Non-pigmented ciliary epithelial cell (primary cell): ENCODE measurements at places on chromosomes 12 and 14.

- no peak for DNase-seq
These were observed 791.6 kb downstream of the DIO2 start for GRCh38 chr14:79419571-79420327.

- DNase-seq, result no peak
These were observed 462.9 kb upstream of the MIS18BP1 start for GRCh38 chr14:45715946-45716345.

DNA sequence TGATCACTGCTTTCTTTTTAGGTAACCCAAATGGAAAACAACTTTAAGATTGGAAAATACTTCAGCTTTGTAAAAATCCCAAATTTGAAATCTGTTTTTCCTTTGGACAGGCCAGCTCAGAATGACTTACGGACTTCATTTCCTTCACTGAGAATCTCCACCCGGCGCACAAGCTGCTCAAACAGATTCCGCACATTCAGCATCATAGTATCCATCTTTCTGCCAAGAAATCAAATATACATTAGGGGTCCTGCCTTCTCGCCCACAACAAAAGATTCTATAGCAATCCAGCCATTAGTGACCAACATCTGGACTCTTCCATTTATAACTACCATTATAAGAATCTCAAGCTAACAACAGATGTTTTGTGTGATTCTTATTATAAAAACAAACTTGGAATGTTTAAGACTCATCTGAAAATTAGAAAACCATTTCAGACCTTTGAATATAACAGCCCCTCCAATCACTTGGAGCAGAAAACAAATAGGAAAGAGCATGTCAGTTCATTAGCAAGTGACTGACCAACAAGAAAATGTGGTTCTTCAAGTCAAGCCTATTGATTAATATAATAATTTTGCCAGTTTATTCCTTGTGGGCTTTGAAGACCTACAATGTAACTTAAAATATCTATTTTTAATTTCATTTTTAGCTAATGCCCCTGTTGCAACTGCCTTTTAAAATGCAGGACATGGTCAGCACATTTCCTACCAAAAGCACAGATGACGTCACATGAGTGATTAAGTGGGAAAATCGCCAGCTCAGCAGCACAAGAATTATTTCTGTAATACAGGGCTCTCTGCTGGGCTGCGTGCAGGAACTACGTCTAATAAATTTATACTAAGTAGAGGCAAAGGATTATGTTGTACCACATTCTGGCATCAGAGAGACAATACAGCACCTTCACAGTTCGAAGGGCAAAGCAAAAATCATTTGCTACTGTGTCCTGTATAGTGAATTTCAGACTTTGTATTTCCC is 8.5 kb downstream of the RACGAP1 start:
- peak; percentile 60 for DNase-seq

GRCh38 chr12:29869946-29870345 is 86.2 kb upstream of the TMTC1 start:
- no peak for DNase-seq

DNA sequence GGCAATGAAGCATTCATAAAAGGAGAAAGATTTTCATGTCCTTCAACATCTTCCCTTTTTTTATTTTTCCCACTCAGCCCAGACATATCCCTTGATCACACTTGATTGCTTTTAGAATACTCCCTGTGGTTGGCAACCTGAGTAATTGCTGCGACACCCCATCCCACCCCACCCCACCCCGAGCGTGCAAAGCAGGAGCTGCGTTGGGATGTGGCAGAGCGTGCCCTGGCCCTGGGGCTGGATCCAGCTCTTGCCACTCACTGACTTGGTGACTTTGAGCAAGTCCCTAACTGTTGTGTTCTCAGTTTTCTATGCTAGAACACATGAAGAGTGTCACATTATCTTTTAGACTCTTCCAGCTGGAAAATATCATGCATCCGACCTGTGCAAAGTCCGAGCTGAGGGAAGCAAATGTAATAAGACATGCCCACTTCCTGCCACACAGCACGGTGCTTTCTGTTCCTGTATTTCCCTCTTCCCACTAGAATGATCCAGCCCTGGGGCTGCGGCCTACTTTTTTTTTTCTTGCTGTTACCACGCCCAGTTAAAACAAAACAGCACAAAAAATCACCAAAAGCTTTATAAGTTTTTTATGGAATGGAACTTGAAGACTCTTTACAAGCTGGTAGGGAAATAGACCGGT is 4.0 kb downstream of the ASCL4 start:
- DNase-seq, result no peak

GRCh38 chr12:104134882-104135281 is 3.1 kb downstream of the NFYB start:
- no peak for DNase-seq

DNA sequence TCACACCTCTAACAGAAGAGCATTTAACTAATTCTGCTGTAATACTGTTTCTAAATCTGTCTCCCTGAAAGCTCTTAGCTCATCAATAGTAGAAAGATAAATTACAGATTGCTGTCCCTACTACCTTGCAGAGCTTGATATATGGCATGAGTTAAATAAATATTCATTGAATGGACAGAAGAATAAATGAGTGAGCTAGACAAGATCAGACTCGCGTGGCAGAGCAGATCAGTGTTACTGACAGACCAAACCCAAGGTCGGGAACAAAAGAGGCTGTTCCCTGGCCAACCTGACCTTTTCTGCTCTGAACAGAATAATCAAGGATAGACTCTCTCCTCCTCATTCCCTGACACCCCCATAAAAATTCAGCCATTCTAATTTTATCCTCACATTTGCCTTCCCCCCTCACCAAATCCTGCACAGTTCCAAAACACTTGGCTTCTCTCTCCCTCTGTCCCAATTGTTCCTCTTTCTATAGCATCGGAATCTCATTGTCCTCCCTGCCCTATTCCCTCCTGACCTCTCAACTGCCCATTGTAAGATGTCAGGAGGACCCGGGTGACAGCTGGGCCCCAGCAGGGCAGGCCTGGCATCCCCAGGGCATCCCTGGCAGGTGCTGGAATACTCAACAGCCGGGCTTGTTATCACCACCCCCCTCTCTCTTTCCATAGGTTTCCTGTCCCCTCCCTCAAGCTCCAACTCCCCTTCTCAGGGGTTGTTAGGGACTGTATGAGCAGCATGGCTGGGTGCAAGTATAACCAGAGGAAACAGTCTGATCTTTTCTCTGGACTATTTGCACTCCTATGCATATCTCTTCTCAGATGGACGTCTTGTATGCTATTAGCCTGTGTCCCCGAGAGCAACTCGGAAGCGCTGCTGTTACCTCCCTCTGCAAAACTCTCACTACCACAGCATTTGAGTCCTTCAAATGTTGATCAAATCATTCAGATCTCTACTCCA is 19.9 kb downstream of the NEUROD4 start:
- no peak for DNase-seq

DNA sequence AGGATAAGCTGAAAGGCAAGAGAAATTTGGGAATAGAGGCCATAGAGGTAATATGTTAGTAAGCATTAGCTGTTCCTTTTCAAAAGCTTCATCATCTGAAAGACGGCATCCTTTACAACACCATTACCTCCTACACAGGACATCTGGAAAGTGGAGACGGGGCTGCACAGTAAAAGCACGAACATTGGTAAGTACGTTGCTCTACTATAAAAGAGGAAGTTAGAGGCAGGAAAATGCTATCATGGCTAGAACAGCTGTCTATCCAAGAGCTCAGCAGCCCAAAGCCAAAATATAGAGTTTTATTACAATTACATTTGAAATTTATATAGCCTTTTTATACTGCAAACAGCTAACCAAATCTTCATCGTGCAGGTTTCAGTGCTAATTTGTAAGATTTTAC is 172.3 kb upstream of the GRIP1 start:
- no peak for DNase-seq
